Tibial nerve (tissue), 4 donors: ENCODE measurements at places on chromosomes 2 and 18. TPM values are rescaled to one million over a fixed set of nuclear protein-coding genes. Genes with fewer than 3 reads are reported as not detected.

DNA sequence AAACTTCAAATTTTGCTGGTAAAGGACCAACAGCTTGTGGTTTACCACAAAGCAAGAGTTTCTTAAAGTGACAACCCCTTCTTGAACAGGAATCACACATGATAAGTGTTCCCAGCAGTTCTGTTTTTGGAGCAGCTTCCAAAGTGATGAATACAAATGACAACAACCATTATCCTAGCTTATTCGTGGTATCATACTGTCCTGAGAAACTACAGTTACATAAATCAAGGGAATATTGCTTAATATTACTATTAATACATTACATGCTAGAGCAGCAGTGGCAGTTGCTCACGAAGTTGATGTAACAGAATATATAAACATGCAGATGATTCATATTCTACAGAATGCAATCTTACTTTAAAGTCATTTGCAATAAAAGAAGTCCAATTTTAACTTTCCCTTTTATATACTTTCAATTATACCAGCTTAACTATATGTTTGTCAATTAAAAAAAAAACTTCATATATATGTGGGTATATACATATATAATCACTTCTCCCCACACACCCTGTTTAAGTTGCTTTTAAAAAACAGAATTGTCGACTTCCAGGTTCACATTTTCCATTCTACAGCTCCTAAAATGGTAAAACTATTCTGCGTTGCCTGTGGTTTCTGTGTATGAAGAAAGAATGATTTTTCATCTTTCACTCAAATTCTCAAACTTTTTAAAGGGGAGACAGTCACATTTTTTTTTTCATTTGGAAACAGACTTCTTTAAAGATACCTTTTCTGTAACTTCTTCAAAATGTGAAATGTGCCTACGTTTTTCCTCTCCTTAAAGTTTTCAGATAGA, 713.6 kb downstream of the TDRD15 start:
- no peak for DNase-seq

The ARHGAP25 gene
- total RNA-seq = 5.9 TPM

DNA sequence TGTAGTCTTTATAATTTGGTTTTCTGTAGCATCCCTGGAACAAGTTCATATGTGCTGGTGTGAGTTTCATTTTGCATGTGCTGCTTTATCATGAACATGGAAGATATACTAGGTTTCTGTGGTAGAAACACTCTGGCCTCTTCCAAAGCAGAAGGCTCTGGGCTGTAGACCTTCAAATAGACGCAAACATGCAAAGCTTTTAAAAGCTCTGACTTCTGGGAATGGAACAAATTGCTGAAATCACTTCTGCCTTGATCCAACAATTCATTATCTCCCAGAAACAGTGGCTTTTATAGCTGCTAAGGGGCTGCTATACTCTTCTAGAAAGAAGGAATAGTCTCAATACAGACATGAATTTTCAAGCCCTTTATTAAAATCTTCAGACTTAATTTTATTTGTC, 382.2 kb downstream of the LRP1B start:
- no peak for DNase-seq

The PRKCE gene
- total RNA-seq = 19.2 TPM

The CENPA gene
- total RNA-seq = not detected

GRCh38 chr2:73856214-73856613, 27.5 kb downstream of the STAMBP start:
- DNase-seq = no peak

DNA sequence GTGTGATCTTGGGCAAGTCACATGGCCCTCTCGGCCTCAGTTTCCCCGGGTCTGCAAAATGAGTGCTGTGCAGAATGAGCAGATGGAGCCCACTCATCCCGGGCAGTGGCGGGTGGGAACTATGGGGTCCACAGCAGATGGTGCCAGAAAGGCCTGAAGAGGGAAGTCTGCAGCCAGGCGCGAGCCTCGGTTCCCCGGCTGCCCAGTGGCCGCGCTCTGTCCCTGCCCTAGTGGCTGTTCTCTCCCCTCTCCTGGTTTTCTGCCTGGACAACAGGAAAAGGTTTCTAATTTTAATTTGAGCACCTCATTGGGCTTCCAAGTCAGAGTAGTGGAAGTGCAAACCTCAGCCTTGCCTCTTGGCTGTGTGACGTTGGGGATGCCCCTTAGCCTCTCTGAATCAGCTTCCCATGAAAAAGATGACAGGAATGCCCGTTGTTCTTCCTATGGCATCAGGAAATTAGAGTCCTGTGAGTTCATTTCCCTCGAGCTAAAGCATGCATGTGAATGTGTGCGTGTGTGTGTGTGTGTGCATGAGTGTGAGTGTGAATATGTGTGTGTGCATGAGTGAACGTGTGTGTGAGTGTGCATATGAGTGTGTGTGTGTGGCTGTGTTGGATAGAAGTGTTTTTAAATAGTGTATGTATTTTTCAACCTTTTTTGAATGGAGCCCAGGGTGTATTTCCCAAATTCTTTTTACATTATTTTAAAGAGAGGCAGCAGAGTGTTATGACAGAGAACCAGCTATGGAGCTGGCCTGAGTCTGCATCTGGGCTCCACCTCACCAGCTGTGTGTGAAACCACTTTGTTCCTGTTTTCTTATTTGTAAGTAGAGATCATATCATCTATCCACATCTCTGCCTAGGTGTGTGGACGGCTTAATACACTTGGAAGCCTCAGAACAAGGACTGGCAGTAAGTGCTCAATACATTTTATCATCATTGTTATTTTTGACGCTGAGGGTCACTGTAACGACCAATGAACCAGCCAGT, 41.3 kb downstream of the RRM2 start:
- no peak for DNase-seq

GRCh38 chr2:95277246-95277906, 3.1 kb downstream of the PROM2 start:
- DNase-seq = no peak

GRCh38 chr2:160590664-160591063, 97.1 kb upstream of the RBMS1 start:
- no peak for DNase-seq

DNA sequence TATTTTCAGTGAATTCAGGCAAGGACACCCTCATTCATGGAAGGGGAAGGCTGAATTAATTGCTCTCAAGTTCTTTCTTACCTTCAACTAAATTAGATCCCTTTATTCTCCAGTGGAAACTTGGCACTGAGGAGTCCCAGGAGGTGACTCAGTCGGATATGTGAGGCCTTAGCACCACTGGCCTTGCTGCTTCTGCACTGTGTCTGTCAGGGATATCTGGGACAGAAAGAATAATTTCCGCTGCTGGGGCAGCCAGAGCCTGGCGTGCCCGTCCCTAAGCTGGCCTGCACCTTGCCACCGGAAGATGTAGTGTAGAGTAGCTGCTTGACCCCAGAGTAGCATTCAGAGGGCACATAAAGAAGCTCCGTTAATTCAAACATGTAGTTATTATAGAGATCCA, 53.4 kb downstream of the LIMS1 start:
- DNase-seq = no peak

DNA sequence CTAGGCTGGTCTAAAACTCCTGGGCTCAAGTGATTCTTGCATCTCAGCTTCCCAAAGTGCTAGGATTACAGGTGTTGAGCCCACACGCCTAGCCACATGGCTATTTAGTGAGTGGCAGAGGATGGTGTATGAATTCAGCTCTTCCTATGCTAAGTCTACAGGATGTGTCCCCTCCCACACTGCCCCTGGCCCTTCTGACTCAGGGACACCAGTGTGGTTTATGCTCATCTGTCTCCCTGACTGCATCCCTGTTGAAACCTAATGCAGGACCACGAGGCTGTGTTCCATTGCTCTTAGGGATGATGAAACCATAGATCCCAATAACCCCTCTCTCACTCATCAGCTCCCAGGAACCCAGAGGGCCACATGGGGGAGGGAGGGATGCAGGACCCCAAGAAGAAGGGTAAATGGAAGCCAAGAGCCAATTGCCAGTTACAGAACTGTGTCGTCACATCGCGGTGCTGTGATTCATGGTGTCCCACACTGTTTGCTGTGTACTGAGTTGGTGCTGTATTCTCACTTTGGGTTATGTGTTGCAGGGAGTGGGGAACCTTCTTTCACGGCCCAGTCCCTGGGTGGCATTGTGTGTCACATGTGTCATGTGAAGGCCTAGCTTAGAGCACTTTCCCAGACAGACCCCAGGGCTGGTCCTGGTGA, 102.9 kb upstream of the HAAO start:
- DNase-seq = no peak

DNA sequence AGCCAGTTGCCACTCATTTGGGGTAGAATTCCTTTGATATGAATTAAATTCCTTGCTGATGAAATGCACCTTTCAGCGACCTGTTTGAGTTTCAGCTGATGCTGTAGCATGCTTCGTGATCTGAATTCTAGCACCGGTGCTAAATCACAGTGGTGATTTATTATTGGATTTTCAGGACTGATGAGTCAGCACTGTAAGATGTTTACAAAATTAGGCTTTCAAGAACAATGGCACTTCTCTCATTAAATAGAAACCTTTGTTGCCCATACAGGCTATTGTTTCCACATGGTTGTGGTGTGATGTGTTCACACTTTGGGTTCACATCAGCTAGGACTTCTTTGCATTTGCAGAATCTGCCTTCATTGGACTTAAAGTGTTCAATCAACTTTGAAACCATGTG, 687.7 kb downstream of the ARHGAP15 start:
- DNase-seq = no peak

- no peak for DNase-seq
Observed at GRCh38 chr2:10775021-10775780, 37.4 kb downstream of the PDIA6 start.

GRCh38 chr2:23658466-23658942, 268.4 kb downstream of the ATAD2B start:
- DNase-seq = no peak

DNA sequence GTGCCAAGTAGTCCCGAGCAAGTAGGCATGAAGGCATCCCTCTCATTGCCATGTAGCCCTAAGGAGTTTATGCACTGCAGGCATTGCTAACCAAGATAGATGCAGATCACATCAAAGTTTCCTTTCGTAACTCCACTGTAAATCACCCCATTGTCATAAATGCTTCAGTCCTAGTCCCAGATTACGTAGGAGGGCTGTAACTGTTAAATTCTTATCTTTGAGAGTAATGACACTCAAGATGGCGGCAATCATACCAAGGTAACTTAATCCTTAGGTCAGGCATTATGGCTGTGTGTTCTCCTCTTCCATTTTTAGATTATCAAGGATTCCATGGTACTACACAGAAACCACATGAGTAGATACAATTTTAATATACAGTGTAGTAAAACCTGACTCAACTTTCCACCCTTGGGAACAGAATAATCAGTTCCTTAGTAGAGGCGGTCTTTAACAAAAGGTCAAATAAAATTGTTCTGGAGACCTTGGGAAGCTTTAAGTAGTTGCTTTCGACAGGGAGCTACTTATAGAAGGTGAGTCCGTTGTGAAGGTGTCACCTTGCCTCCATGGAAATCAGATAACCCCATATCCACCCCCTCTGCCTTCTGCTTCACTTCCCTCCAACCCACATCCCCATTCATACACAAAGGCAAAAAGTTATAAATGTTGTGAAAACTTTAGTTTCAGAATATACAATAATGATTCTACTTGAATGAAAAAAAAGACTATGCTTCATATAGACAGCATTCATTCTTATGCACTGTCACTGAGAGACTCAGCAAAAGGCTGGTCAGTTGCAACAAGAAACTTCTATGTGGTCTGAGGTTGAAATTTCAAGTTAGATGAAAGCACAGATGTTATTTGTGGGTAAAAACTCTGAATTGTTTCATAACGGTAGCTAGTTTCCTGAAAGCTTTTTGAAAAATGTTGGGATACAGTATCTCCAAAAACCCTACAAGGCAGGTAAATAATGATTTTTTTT, 64.8 kb upstream of the GALNT5 start:
- no peak for DNase-seq

DNA sequence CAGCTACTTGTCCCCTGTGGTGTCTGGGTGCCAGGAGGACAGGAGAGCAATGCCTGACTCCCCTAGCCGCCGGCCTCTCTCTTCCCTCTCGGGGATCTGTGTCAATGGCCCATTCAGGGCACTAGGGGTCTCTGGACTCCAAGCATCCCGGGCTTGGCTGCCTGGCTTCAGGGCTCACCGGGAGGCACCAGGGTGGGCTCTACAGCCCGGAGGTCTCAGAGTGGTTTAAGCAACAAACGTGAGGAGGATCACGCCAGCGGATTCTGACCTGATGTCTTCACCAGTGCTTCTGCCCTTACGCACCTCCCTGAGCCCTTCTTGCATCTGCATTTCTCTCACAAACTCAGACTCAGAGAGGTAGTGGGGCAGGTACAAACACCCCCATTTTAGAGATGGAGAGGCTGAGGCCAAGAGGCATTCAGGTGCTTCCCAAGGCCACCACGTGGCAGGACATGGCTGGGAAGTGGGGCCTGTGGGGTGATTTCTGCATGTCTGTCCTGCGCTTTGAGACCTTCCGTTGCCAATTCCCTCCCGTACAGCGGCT, 243.0 kb downstream of the CELF4 start:
- no peak for DNase-seq

The LRRC30 gene
- total RNA-seq = not detected
